Mononuclear cell (primary cell): ENCODE measurements at places on chromosomes 3 and 15. TPM values are rescaled to one million over a fixed set of nuclear protein-coding genes. Genes with fewer than 3 reads are reported as not detected.

The CAPN3 gene
- 4.1 TPM for total RNA-seq

The CHRNA7 gene
- 2.0 TPM for total RNA-seq

The P2RY13 gene
- 14.9 TPM for total RNA-seq

The SLCO2A1 gene
- not detected for total RNA-seq

The CCDC39 gene
- not detected for total RNA-seq
